ENCODE measurements at places on chromosomes 1 and 21.

DNA sequence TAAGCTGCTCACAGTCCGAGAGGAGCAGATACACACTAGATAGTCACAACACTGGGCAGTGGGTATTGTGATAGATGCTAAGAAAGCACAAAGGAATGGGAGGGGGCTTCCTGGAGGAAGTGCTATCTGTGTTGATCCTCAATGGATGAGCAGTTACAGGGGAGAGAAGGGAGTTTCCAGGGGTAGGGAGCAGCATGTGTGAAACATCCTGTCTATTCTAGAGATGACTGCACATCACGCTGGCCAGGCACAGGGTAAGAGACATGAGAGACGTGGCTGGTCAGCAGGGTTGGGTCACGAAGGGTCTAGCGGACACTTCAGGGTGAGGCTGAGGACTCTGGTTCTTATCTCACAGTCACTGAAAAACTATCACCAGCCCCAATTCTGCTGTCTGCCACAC, 235.2 kb downstream of the TRABD2B start:
- no peak for DNase-seq

- no peak for DNase-seq
Observed at GRCh38 chr1:214708321-214708955, 105.4 kb downstream of the CENPF start.

DNA sequence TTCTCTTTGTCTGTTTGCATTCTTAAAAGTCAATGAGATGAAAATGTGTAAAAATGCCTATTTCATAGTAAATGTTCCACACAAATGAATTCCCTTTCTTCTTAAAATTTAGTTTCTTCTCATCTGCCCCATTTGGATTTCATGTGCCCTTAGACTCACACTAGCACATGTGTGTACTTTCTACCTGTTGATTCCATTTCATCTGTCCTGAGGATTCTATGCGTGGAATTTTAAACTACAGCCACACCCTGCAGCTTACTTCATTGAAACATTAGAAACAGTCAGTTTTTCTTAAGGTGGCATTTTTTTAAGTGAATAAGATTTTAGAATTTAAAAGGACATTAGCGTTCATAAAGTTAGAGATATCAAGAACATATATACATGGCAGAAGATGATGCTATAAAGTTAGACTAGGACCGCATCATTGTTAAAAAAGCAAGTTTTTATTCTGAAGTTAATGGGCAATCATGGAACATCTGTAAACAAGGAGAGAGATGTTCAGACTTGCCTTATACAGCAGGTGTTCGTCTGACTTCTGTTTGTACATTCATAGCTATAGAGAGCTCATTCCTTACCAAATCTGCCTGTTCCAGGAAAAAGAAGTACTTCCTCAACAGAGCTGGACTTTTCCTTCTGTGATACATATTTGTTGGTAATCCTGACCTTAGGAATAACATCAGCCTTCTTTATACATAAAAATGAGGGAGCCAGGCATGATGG, 3.9 kb upstream of the TUT4 start:
- DNase-seq: no peak

DNA sequence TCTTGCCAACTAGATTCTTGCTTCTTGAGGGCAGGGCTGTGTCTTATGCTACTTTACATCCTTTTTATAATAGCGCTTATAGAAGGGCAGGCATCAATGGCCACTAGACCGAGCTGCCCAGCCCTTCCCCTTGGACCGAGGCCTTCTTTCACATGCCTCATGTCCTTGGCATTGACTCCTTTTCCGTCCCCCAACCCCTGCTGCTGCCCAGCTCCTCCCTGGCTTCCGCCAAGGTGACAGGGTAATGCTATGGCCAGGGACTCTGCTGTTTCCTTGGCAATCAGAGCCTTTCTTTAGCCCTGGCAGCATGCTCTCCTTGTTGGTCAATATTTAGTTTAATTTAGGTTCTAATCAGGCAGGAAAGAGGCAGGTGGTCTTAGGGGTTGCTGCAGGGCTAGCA, 48.2 kb downstream of the DDX20 start:
- DNase-seq: no peak

DNA sequence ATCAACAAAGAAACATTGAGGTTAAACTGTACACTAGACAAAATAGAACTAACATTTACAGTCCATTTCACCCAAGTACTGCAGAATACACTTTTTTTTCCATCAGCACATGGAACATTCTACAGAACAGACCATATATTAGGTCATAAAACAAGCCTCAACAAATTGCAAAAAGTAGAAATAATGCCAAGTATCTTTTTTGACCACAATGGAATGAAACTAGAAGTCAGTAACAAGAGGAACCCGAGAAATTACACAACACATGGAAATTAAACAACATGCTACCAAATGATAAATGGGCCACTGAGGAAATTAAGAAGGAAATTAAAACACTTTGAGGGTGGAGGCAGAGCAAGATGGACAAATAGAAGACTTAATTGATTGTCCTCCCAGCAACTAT, 8.4 kb upstream of the C1orf185 start:
- DNase-seq: no peak

DNA sequence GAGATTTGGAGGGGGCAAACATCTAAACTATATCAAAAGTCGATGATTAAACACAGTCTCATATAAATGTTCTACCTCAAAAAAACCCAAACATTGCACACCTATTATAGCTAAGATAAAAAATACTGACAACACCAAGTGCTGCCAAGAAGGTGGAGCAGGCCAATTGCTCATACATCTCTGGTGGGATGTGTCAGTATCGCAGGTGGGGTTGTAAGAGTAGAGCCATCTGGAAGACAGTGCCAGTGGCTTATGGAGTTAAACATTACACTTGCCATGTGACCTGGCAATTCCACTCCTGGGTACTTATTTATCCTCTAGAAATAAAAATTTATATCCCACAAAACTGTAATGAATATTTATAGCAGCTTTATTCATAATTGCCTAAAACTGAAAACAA, 213.4 kb downstream of the DISC1 start:
- DNase-seq: no peak

GRCh38 chr1:246308533-246309075, 198.5 kb downstream of the SMYD3 start:
- DNase-seq: no peak

DNA sequence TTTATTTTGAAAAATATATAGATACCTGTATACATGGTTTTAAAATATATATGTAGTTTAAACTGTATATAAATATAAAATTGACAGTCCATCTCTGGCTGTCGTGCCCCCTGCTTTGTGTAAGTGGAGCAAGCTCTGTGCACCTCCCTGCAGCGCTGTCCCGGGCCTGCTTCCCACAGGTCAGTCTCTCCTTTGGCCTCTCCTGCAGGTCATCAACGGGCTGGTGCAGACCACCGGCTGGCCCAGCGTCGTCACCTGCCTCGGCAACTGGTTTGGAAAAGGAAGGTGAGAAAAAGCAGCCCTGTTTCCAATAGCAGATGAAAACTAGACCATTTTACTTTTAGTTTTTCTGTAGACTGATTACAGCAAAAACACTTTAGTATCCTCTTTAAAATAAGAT, 28.5 kb downstream of the SLC37A1 start:
- no peak for DNase-seq

DNA sequence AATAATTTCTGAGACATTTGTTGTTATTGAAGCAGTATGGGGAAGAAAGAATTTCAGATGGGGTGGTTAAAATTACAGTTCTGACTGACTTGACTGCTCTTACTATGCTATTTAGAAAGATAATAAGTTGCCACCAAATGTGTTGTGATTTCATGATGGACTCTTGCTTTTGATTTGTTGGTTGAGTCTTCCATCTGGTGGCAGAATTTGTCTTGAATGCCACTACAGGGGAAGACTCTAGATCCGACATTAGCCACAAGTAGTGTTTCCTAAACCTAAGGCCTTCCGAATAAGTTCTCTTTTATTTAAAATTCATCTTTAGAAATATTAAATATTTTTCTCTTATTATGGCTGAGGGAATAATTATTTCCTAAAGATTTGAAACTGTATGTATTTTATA, 190.9 kb upstream of the ADGRL4 start:
- no peak for DNase-seq

DNA sequence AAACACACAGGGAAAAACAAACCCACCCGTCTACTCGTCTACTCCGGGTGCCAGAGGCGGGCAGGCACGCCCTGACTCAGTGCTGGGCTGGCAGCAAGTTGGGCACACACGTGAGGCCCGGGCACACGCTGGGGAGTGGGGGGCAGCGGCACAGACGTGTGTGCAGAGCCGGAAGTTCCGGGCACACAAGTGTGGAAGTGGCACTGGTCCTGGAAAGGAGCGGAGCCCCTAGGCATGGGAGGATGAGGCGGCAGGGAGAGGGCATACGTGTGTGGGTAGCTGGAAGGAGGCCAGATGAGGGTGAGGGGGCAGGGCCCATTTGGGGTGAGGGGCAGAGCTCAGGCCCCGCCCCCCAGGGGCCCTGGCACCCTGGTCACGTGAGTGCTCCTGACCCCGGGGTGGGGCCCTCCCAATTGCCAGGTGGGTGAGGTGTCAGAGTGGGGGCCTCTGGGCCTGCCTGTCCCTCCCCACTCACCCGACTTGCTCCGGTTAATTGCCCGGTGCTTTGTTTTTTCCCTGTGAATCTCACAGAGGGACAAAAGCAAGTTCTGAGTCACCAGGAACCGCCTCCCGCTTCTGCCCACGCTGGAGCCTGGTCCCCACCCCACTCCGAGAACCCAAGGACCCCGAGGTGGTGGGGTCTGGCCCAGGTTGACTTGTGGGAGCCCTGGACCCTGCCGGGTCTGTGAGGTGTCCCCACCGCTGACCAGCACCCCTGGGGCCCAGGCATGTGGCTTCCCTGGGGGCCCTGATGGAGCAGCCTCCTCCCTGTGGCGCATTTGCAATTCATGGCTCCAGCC, 104.8 kb upstream of the CASZ1 start:
- DNase-seq: no peak

DNA sequence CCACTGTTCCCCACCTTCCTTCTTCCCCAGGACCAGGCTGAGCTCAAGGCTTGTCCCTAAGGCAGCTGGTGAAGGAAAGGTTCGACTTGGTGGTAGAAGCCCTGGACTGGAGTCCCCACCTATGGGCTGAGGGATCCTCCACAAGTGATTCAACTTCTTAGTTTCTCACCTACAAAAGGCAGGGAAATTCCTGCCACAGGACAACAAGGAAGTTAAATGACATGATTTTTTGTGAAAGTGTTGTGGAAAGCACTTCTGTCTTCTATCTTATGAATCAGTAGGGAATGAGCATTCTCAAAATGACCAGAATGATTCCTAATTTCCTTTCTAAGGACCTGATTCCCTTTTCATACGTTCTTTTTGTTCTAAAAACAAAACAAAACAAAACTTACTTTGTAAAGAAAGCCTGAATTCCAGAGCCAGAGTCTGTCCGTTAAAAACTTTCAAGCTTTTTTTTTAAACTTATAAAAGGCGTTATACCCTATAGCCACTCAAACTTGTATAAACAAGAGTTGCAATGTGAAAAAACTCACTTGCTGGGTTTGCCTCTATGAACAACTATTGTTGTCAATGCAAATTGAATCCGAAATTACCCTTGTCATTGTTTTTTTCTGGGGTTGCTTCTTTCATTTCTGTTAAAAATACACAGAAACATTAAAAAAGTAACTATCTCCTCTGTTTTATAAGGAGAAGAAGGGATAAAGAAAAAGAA, 12.2 kb downstream of the KCNJ15 start:
- no peak for DNase-seq

DNA sequence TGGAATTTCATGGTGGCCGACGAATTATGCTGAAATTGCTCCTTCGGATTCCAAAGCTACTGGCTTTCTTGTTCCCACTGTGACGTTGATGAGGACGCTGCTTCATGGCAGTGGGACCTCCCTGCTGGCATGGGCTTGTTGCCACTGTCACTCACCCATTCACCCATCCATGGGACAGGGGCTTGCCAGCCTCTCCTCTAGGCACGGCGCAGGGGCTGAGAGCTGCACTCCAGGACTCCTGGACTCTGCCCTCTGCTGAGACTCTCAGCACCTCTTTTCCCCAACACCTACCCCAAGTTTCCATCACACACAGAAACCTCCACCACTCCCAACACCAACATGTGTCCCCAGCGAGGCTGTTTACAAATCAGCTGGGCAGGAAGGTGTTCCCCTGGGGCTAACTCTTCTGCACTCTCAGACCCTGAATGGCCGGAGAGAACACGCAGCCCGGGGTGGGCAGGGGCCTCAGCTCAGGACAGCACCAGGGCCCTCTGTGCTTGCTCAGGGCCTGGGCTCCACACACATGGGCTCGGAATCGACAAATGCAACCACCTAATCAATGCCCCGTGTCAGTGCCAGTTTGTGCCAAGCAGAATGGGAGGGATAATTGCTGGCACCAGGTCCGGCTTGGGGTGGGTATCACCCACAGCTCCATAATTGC, 3.1 kb downstream of the ITGB2 start:
- DNase-seq: no peak

DNA sequence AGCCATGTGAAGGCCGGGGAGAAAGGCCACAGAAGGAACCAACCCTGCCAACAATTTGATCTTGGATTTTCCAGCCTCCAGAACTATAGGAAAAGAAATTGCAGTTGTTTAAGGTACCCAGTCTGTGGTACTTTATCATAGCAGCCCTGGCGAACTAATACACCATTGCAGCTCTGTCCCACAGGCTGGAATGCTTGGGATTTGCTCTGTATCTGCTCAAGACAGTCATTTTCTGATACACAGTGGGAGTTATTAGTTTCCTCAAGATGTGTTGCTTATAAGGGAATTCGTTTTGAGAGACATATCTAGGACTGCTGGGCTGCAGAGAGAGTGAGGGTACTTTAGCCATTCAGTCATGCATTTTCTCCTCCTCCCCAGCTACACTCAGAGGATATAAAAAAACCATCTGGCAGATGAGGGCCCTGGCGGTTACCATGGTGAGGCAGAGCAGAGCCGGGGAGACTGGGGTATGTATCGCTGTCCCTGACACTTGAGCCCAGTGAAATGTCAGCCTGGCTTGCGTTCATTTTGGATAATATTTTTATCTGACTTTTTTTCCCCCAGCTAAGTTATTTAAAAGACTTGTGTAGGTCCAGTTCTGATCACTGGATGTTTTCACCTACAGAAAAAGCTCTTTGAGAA, 104.6 kb downstream of the DIRAS3 start:
- no peak for DNase-seq

DNA sequence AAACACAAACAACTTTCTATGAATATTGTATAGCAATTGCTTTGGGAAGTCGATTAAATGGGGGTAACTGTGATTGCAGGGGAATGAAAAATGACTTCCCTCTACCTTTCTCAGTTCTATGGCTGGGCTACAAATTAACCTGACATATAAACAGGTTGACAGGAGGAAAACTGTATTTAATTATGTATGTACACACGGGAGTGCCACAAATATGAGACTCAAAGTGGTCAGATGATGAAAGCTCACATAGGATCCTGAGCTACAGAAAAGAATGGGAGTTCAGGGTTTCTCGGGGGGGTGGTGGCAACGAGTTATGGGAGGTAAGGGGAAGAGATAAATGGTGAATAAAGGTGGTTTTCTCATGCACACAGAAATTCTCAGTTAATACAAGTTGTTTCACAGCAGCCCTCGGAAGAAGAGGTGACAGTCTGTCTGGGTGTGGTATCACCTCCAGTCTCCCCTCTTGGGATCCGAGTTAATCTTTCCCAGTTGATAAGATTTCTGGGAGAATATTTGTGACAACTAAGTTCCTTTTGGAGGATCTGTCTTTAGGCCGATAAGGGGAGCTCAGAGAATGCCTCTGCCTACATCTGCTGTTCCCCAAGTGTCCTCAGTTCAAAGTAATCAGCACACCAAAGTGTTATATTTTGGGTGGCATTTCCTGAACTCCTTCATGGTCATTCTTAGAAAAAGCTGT, 26.3 kb downstream of the GADD45A start:
- no peak for DNase-seq

All from activated naive CD8-positive, alpha-beta T cell treated with anti-CD3 and anti-CD28 coated beads, Interleukin-2, amount 50 U/mL, for 16 hours (primary cell).